ENCODE measurements at places on chromosomes 1 and 21.

GRCh38 chr1:166907763-166908162, 31.7 kb upstream of the TADA1 start:
- DNase-seq = no peak

DNA sequence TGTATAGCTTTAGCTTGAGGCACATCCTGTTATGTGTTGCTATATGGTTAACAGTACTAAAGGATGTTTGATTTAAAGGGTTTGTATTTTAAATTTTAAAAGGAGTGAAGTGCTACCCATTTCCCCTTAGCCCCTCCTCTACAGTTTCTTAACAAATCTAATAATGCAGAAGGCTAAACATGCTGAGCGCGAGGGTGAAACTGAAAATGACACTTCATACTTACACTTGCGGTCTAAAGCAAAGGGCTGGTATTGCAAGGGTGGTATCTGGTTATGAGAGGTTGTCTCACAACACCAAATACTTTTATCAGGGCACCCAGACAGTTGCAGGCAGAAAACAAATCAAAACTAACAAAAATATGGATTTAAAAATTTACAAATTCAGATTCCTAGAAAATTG, 172.3 kb downstream of the SIPA1L2 start:
- no peak for DNase-seq

DNA sequence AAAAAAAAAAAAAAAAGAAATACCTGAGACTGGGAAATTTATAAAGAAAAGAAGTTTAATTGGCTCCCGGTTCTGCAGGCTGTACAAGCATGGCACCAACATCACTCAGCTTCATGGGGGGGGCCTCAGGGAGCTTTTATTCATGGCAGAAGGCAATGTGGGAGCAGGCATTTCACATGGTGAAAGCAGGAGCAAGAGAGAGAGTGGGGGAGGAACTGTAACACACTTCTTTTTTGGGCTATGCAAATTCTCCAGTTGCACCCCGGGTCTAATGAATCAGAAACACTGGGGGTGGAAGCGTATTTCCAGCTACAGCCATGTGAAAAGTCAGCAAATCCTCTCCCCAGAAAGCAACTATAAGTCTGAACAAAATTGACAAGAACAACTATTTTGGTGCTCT, 11.8 kb upstream of the SOD1 start:
- no peak for DNase-seq

GRCh38 chr21:37811711-37812110, 104.5 kb downstream of the KCNJ6 start:
- DNase-seq = no peak

GRCh38 chr21:19236209-19236608, 832.6 kb upstream of the TMPRSS15 start:
- DNase-seq = no peak
